ENCODE measurements at places on chromosomes 13 and 19. TPM values are rescaled to one million over a fixed set of nuclear protein-coding genes. Genes with fewer than 3 reads are reported as not detected.
A peak's percentile ranks its signal among the peaks of the same experiment; 100 is the strongest.

APC2 gene
- 9.2 TPM for total RNA-seq

PNMA8B gene
- total RNA-seq = 2.4 TPM

IL12RB1 gene
- total RNA-seq = not detected

LILRA2 gene
- total RNA-seq = not detected

ZFP30 gene
- 14.5 TPM for total RNA-seq

DNA sequence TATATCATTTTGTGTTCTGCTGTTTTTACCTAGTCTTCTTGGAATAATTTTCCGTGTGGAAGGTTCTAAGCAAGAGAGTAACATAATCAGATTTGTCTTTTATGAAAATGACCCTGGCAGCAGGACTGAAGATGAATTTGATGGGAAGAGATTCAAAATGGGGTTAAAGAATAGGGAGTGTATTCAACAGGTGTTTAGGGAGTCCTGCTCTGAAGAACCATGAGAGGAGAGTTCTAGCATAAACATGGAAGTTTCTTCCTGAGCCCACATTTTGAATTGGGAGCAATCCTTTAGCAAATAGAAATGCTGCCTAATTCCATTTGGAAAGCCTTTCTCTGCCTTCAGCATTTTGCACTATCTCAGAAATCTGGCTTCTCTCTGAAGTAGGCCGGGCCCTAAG lies 127.0 kb downstream of the CDK8 start:
- no peak for DNase-seq
- H3K4me3 ChIP-seq = no peak overlapping the region
- no peaks in the 10 kb centered on the region for H3K4me1 ChIP-seq
- H3K27me3 ChIP-seq = no peaks in the 10 kb centered on the region
- H3K27ac ChIP-seq = no peak overlapping the region

- H3K36me3 ChIP-seq = no peaks in the 10 kb centered on the region
- DNase-seq = no peak
- peaks cover 17% of the 10 kb centered on the region for H3K4me1 ChIP-seq
Measured at GRCh38 chr13:39510316-39510695, 92.7 kb downstream of the LHFPL6 start.

DNA sequence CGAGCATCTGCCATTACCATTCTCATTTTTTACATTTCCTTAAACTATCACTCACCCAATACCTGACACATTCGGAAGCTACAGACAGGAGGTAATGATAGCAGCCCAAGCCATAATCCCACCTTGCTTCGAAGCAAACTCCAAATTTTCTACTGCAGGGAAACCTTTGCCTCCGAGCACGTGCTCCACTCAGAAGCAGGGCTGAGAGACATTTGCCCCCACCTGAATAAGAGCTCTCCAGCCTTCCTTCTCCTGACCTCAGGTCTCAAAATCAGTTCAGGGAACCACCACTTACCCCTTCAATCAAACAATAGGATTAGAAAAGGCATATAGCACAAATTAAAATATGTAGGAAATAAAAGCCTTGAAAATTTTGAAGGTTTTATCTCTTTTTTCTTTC lies 2.3 kb upstream of the DACH1 start:
- peaks cover 47% of the 10 kb centered on the region for H3K27me3 ChIP-seq
- H3K4me1 ChIP-seq = peaks cover 32% of the 10 kb centered on the region
- no peak for DNase-seq
- H3K36me3 ChIP-seq = peaks cover 4% of the 10 kb centered on the region

DNA sequence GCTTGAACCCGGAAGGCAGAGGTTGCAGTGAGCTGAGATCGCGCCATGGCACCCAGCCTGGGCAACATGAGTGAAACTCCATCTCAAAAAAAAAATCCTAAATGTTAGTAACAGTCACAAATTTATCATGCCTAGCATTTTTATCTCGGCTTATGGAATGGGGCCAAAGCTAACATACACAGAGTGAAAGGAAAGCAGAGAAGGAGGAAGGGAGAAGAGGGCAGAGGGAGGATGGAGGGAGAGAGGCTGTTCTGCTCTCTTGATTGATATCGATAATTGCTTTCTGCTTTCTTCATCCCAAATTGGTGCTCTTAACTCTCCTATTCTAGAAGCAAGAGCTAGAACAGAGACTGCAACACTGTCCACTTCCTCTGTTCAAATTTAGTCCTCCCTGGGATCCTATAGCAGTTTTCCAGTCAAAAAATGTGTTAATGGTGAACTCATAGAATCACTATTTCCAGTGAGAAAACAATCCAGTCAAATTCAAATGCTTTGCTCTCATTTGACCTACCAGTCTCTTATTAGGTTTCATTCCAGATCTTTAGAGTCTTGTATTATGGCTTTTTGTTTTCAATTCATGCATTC lies 15.8 kb upstream of the TUBGCP3 start:
- H3K27ac ChIP-seq = no peak overlapping the region
- no peak overlapping the region for H3K4me3 ChIP-seq
- peaks cover 45% of the 10 kb centered on the region for H3K27me3 ChIP-seq
- peaks cover 28% of the 10 kb centered on the region for H3K4me1 ChIP-seq
- DNase-seq = peak; percentile 27
- no peaks in the 10 kb centered on the region for H3K36me3 ChIP-seq

DNA sequence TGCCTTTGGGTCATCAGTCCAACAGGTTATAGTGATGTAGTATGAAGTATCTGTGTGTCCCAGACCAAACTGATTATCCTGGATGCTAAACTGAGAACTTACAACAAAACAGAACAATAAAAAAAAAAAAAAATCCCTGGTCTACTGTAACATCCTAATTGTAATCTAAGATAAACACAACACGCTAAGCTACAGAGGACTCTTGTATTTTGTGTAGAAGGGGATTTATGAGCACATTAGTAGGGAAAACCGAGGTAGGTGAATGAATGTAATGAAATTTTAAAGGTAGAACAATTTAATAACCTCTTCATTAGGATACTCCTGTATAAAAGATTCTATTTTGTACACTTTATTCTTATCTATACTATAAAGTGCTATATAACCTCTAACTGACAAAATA lies 424.1 kb downstream of the NDFIP2 start:
- no peak overlapping the region for H3K27ac ChIP-seq
- no peak for DNase-seq
- no peaks in the 10 kb centered on the region for H3K27me3 ChIP-seq

DNA sequence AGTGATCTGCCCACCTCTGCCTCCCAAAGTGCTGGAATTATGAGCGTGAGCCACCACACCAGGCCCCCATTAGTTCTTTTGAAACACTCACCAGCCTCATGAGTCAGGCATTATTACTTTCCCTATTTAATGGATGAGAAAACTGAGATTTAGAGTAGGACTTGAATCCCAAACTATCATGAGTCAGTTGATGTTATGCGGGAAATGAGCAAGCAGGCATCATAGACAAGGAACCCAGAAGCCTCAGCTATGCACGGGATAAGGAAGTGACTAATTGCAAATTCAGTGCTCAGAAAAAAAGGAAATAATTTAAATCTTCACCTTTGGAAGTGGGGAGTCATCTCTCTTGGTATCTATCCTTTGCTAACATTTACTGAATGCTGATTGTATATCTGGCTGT lies 217.5 kb downstream of the ABCC4 start:
- H3K4me1 ChIP-seq = no peaks in the 10 kb centered on the region
- no peak overlapping the region for H3K27ac ChIP-seq
- H3K36me3 ChIP-seq = peaks cover 5% of the 10 kb centered on the region
- DNase-seq = no peak
- H3K4me3 ChIP-seq = no peak overlapping the region

DNA sequence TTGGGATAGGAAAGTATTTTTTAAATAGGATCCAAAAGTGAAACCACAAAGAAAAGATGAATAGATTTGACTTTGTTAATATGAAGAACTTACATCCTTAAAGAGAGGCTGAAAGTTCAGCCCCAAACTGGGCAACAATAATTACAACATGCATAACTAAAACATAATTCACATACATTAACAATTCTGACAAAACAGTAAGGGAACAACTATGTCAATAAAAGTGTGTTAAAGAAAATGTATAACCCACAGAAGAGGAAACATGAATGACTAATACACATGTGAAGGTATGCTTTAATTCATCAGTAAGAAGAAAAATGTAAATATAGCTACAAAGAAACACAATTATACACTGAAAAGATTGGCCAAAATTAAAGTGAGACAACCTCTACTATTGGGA lies 1597.6 kb upstream of the MIR17HG start:
- no peak for DNase-seq
- no peak overlapping the region for H3K4me3 ChIP-seq
- H3K36me3 ChIP-seq = no peaks in the 10 kb centered on the region
- peaks cover 8% of the 10 kb centered on the region for H3K4me1 ChIP-seq
- H3K27ac ChIP-seq = no peak overlapping the region

DNA sequence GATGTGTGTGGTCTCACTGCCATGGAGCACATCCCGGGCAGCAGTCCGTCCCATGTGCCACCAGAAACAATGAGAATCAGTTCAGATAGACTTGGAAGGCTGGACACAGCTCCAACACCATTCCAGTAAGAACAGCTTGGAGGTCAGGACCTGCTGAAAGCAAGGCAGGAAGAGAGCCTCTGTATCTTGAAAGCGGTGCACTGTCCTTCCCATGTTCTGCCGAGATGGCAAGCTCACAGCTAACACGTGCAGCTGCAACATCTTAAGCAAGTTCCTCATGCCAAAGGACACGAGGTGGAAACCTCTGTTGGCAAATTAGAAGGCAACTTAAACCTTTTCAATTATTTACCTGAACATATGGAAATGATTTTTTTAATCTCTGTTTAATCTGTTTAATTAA lies 175.4 kb downstream of the DLEU7 start:
- H3K27ac ChIP-seq = no peak overlapping the region
- H3K36me3 ChIP-seq = no peaks in the 10 kb centered on the region

DNA sequence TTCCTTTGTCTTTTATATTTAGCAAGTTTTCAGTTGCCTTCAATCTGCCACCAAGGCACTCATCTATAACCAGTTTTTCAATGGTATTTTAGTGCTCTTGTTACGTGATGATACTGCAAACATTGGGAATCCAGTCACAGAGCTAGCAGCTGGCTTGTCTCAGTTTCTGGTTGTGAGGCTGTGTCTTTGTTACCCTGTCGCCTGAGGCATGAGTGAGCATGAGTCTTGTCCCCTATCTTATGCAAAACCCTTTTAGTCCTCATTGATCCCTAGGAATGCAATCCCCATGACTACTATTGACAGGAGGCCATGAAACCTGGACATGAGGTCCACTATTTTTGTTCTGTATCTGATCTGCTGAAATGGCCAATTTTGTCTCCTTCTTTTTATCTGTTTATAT lies 391.0 kb downstream of the LMO7 start:
- H3K36me3 ChIP-seq = no peaks in the 10 kb centered on the region
- H3K27me3 ChIP-seq = peaks cover 5% of the 10 kb centered on the region
- peaks cover 17% of the 10 kb centered on the region for H3K4me1 ChIP-seq
- no peak overlapping the region for H3K27ac ChIP-seq
- DNase-seq = no peak

DNA sequence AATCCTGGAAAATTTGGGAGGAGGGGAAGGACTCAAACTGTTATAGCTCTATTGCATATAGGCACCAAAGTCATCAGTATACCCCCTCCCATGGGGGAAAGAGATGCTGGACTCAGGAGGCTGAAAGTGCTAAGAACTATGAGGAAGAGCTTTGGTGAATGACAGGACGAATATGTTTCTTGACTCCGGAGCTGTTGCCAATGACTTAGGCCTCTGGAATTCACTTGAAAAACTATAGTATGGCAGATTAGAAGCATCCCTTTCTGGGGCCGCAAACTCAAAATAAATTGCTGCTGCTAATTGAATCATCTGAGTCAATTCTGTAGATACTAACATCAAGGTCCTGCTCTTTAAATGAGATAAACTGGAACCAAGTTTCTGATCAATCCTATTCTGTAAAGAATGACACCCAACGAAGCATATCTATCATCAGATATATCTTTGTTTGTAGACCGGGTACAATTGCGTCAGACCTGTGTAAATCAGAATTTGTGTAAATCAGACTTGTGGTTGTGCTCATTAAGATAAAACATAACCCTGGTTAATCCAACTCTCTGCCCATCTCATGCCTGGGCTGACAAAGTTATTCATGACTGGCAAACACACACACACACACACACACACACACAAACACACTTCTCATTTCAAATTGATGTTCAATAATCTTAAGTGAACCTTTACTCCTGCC lies 1793.8 kb upstream of the PCDH20 start:
- no peaks in the 10 kb centered on the region for H3K27me3 ChIP-seq
- H3K4me1 ChIP-seq = no peaks in the 10 kb centered on the region
- H3K36me3 ChIP-seq = no peaks in the 10 kb centered on the region

- H3K27ac ChIP-seq = no peak overlapping the region
- peaks cover 8% of the 10 kb centered on the region for H3K4me1 ChIP-seq
- H3K27me3 ChIP-seq = no peaks in the 10 kb centered on the region
- H3K36me3 ChIP-seq = no peaks in the 10 kb centered on the region
- no peak overlapping the region for H3K4me3 ChIP-seq
- DNase-seq = no peak
Measured at GRCh38 chr13:23684647-23685046, 114.4 kb downstream of the TNFRSF19 start.

DNA sequence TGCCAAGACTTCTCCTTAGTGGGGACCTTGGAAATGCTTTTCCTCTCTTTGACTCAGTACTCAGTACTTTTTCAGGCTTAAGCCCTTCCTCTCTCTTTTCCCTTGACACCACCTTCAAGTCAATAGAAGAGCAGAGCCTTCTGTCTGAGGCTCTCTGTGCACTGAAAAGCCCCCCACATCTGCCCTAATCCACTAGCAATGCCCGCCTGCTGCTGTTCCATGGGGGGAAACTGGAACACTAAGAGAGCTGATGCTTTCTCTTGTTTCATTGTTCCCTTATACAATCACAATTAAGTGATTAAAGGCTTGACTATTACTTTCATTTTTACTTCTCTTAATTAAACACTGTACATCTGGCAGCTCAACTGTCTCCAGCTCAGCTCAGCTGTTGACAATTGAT lies 254.5 kb downstream of the SLITRK6 start:
- H3K27me3 ChIP-seq = peaks cover 11% of the 10 kb centered on the region
- H3K36me3 ChIP-seq = no peaks in the 10 kb centered on the region
- H3K4me1 ChIP-seq = peaks cover 8% of the 10 kb centered on the region
- no peak overlapping the region for H3K4me3 ChIP-seq
- no peak for DNase-seq

- H3K36me3 ChIP-seq = no peaks in the 10 kb centered on the region
- H3K27ac ChIP-seq = no peak overlapping the region
- H3K4me1 ChIP-seq = peaks cover 11% of the 10 kb centered on the region
- DNase-seq = no peak
- H3K4me3 ChIP-seq = no peak overlapping the region
- H3K27me3 ChIP-seq = peaks cover 3% of the 10 kb centered on the region
Measured at GRCh38 chr13:34340534-34340933, 522.6 kb downstream of the RFC3 start.

All from type B pancreatic cell (in vitro differentiated cells).